ENCODE measurements at places on chromosomes 13 and 19.
A peak's percentile ranks its signal among the peaks of the same experiment; 100 is the strongest.

DNA sequence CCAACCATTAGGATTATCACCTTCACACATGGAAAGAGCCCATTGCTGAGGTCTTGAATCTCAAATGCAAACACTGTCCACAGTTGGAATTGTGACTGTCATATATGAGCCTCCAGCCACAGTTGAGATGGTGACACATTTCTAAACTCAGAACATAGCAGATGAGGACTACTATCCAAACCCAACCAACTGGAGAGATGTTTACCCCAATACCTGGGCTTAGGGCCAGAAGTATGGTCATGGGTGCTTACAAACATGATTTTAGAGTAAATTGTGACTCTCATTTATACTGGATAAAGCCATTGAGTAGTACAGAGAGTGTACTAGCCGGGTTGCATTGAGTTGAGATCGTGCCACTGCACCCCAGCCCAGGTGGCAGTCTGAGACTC lies 14.0 kb upstream of the ZNF681 start:
- no peak for DNase-seq

DNA sequence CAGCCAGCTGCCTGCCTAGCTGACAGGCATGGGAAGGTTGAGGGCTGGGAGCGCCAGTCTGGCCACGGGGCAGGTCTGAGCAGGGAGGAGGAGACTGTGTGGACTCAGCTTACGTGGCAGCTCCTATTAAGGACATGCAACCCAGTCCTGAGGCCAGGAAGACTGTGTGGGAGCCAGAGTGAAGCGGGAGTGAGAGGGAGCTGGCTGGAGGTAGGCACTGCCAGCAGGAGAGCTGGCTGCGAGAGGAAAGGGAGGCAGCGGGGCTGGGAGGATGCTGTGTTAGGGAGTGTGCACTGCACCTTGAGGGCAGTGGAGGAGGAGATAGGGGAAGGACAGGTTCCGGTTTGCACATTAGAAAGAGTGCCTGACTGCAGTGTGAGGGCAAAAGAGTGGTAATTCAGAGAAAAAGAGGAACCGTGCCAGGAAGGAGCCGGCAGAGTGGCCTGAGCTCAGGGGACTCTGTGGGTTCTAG lies 99.2 kb downstream of the SLC7A1 start:
- no peak for DNase-seq

GRCh38 chr19:40756502-40757110 lies 5.6 kb downstream of the SNRPA start:
- DNase-seq, result no peak

DNA sequence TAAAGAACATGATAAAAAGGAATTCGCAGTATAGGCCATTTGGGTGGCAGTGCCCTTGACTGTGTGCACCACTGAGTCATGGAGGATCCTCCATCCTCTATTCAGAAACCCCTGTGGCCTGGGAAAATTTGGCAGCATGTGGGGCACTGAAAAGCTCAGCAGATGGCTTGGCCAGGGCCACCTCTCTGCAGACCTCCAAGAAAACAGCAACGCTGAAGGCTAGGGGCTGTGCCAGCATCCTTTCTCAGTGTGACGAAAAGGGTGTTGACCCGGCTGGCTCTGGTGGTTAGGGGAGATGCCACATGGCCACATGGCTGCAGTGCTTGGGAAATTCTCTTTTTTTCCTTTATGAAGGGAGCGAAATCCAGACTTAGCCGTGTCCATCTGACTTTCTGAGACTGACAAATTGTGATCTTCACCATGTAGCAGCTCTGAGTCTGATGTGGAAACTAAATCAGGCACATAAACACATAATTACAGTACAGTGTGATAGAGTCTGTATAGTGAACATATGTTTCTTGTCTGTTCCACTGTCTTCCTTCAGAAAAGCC lies 178.0 kb downstream of the KCTD12 start:
- DNase-seq, result no peak

DNA sequence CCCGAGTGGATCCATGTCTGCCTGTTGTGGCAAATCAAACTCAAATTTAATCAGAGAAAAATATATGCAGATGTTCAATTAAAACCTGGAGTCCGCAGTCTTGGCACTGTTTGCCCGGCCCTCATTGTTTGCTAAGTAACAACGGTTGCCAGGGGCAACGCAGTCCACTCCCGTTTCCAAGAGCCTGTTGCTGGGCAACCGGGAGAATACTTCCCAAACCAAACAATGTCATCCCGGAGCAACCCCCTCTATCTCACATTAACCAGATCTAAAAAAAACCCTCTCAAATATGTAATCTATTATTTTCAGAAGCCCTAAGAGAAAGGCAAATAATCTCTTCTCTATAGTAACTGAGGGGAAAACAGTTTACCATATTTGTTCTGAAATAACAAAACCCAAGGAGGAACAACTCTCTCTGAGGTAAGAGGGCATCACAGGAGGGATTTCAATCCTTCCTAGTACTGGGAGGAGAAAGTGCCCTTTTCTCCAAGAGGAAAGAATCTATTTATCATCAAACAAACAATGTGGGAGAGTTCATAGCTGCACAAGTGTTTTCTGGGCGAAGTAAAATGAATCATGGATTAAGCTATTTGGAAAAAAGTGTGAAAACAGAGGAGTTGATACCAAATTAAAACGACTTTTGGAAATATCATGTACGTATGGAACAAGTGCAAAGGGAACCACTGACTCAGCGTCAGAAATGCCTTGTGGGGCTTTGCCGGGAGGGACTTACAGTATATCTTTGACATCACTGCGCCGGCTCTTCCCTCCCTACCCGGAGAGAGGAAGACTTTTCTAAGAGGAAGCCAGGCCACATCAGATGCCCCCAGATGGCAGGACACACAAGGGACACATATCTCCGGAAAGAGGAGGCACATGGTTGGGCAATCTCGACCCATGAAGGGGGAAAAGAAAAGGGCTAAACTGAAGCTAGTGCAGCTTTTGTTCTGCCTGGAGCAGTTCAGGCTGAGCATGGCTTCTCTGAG lies 43.3 kb downstream of the RFX2 start:
- DNase-seq, result no peak

- no peak for DNase-seq
These were observed 813.6 kb upstream of the MIR17HG start for GRCh38 chr13:90533866-90534265.

GRCh38 chr13:42660333-42660965 lies 86.5 kb downstream of the TNFSF11 start:
- DNase-seq, result no peak

- DNase-seq, result peak; percentile 85
These were observed 1.4 kb upstream of the CCDC97 start for GRCh38 chr19:41308450-41309179.

DNA sequence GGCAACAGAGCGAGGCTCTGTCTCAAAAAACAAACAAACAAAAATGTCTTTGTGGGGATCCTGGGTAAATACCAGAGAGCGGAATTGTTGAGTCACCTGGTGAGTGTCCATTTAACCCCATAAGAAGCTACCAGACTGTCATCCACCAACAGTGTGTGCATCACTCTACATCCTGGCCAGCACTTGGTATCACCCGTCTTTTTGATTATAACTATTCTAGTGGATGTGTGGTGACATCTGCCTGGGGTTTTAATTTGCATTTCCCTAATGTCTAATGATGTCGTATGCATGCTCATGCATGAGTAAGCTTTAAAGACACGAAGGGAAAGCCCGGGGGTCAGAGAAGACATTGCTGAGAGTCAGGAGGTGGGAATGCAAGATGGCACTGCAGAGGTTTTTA lies 126.7 kb upstream of the MRI1 start:
- DNase-seq, result no peak

GRCh38 chr13:91185294-91185863 lies 162.1 kb upstream of the MIR17HG start:
- DNase-seq, result no peak

GRCh38 chr19:46722004-46722380 lies 5.1 kb upstream of the PRKD2 start:
- no peak for DNase-seq
